Stimulated activated naive CD8-positive, alpha-beta T cell treated with anti-CD3 and anti-CD28 coated beads, Interleukin-15, Interleukin-2, amounts not matched to agents 100 U/mL and 50 U/mL, for 24 hours (primary cell): ENCODE measurements at places on chromosomes 3 and 15.

DNA sequence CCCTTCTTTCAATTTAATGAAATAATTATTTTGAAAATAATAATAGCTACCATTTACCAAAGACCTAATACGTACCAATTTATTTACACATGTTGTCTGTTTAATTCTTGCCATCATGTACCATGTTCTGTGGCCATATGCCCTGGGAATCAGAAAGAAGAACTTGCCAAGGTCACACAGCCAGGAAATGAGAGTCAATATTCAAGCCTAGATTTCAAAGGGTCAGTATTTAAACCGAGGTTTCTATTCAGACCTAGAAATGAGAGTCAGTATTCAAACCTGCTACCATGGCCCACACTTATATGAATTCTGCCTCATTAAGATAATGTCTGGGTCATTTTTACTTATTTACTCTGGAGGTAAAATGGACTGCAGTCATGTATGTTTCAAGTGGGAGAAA, 103.6 kb upstream of the TBL1XR1 start:
- no peak for DNase-seq

DNA sequence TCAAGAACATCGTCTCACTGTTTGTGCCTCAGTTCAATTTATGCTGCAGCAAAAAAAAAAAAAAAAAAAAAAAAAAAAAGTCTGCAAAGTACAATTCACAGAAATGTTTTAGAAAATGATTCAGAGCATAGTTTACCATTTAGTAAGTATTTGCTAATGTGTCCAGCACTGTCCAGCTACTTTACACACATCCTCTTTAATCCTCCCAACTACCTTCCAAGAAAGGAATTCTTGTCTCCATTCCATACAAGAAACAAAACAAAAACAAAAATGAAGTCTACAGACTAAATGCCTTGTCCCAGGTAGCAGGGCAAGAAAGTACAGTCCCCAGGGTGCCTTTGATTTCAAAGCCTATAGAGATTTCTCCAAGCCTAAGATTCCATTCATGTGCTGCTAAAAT, 38.9 kb upstream of the SNTN start:
- no peak for DNase-seq

- no peak for DNase-seq
These were observed 31.6 kb upstream of the CLDN18 start for GRCh38 chr3:137978328-137978727.

- DNase-seq, result no peak
These were observed 200.7 kb downstream of the TIGIT start for GRCh38 chr3:114494498-114494897.

GRCh38 chr3:140270329-140270728, 335.3 kb downstream of the CLSTN2 start:
- DNase-seq, result no peak

DNA sequence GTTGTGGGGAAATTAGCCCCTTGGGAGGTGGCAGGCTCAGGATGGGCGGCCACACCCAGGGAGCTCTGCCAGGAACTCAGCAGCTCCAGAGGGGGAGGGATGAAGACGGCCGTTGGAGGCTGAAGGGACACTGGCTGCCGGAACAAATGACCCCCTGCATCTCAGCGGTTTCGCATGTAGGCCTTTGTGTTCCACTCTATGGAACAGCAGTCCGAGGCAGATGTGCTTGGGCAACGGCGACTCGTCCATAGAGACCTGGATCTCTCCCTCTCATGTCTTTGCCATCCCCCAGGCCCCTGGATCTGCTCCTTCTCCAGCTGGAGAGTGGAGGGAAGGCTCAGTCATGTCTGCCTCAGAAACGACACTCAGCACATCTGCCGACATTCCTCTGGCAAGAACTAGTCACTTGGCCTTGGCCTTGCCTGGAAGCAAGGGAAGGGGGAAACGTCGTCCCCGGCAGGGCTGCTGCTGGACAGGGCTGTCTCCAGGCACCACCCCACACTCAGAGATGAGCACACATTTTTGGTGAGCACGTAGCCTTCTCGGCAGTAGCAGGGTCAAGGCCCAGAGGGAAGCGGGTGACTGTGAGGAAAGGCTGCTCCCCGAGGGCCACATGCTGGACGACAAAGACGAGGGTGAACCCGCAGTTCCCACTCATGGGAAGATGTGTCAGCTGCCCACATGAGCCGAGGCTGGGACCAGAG, 83.8 kb downstream of the ASB7 start:
- no peak for DNase-seq

DNA sequence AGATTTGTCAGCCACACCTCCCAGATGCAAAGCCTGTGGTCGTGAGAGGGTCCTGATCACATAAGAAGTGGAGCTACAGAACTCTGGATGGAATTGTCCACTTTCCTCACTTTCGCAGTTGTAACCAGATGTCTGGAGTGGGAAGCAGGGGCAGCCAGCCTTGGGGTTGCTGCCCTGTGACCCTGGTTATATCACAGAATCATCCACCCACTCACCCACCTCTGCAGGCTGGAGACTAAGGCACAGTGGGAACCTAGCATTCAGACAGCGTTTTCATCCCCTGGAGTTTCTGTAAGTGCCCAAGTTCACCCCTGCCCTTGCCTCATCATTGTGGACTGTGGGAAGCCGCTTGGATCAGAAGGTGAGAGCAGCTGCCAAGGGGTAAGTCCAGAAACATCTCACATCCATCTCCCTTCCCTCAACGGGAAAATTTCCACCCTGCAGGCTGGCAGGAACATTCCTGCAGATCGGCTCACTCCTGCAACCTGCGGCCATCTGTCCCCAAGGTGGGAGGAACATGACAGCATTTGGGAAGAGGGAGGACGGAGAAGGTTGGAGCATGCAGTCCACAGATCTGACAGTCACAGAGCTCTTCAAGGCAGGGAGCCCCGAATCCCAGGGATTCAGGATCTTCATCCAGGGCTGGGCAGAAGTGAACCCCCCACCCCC, 2.9 kb upstream of the IQSEC1 start:
- no peak for DNase-seq

DNA sequence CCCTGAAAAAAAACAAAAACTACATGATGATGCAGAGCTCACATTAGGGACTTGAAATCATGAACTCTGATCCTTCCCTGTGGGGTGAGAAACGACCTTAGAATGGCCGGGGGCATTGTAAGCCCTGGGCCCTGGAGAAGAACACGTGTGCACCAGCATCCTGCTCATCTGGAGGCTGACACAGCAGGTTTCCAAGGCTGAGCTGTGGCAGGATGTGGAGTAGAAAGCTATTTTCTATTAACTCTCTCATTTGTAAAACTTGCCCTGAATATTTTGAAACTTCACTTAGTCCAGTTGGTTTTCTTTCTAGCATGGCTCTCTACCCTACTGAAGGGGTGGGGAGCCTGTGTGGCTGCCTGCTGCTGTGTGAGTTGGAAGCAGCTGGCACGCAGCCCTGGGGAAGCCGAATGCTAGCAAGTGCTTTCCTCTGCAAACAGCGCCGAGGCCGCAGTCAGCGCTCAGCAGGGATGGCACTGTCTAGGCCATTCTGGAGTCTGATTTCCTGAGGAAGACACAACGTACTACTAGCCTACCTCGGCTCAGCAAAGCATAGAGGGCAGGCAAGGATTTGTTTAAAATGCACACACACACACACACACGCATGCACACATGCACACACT, 58.0 kb downstream of the GABRG3 start:
- no peak for DNase-seq

GRCh38 chr3:172346161-172346560, 102.1 kb downstream of the GHSR start:
- DNase-seq, result no peak

- no peak for DNase-seq
These were observed 2.7 kb downstream of the ARHGEF26 start for GRCh38 chr3:154123906-154124305.
